ENCODE measurements at places on chromosomes 4 and X.

GRCh38 chr4:94621491-94622080 is 136.2 kb upstream of the BMPR1B start:
- DNase-seq, result no peak

DNA sequence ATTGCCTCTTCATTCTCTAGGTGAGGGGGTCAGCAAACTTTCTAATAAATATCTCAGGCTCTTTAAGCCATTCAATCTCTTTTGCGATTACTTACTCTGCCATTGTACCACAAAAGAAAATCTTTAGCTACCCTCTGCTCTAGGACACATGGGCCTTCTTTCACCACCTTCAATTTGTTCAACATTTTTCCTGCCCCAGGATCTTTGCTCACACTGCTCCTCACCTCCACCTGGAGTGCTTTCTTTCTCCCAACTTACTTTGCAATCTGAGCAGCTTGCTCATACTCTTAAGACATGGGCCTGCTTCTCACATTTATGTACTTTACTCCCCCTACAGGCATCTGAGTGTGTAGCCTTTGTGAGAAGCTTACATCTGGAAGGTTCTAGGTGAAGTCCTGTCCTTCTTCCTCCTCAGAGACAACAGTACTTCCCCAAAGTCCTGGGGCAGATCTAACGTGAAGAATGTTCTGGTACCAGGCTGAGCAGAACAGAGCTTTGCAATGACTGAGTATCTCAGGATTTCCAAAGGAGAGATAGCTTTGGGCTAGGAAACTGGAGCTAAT is 55.0 kb upstream of the PRDM5 start:
- DNase-seq, result no peak

- DNase-seq, result no peak
Measured at GRCh38 chr4:187478292-187479140, 517.1 kb upstream of the ZFP42 start.

DNA sequence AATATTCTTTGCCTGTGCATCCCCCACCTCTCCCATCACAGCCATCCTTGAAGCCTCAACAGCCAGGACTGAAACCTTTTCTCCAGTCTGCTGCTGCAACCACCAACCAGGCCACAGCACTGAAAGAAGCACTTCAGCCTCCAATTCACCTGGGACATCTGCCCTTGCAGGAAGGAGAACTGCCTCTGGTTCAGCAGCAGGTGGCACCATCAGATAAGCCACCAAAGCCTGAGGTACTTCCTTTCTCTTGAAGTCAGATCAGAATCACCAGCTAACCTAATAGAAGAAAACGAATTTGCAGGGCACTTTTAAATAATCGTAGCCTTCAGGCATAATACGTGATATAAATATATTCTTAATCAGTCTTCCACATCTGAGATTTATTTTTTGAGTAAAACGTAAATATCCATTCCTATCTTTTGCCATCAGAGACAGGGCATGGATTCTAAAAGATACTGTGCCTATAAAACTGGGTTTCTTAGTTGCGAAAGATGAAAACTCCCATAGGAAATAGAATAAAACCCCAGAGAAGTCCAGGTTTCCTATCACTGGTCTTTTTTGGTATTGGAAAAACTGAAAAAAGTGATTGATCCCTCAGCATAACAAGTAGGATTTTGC is 9.5 kb downstream of the AMBN start:
- peak; percentile 19 for DNase-seq

DNA sequence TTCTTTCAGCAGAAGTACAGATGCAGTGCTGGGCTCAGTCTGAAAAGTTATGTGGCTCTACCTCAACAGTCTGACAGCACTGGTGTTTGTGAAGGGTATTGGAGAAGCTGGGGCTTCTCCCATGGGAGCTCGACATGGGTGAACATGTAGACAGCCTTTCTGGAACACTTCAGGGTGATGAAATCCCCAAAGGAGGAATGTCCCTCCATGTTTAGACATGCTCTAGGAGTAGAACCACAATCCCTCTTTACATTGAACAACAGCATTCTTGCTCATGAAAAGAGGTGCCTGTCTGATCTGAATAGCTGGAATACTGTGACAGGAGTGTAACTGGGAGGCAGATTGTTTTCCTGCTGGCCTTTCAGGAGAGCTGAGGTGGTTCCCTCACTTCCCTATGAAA is 53.8 kb upstream of the NAP1L2 start:
- DNase-seq, result no peak

DNA sequence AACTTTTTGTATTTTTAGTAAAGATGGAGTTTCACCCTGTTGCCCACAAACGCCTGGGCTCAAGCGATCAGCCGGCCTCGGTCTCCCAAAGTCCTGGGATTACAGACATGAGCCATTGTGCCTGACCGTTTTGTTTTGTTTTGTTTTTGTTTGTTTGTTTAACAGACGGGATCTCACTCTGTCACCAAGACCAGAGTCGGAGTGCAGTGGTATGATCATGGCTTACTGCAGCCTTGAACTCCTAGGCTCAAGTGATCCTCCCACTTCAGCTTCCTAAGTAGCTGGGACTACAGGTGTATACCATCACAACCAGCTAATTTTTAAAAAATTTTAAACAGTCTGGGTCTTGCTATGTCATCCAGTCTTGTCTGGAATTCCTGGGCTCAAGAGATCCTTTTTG is 53.5 kb downstream of the FNIP2 start:
- DNase-seq, result no peak

- DNase-seq, result no peak
Measured at GRCh38 chr4:168306476-168306875, 12.1 kb downstream of the DDX60 start.

- no peak for DNase-seq
Measured at GRCh38 chr4:75189711-75190335, 256.9 kb downstream of the PARM1 start.

GRCh38 chrX:352582-353314 is 34.0 kb downstream of the PPP2R3B start:
- DNase-seq, result no peak

DNA sequence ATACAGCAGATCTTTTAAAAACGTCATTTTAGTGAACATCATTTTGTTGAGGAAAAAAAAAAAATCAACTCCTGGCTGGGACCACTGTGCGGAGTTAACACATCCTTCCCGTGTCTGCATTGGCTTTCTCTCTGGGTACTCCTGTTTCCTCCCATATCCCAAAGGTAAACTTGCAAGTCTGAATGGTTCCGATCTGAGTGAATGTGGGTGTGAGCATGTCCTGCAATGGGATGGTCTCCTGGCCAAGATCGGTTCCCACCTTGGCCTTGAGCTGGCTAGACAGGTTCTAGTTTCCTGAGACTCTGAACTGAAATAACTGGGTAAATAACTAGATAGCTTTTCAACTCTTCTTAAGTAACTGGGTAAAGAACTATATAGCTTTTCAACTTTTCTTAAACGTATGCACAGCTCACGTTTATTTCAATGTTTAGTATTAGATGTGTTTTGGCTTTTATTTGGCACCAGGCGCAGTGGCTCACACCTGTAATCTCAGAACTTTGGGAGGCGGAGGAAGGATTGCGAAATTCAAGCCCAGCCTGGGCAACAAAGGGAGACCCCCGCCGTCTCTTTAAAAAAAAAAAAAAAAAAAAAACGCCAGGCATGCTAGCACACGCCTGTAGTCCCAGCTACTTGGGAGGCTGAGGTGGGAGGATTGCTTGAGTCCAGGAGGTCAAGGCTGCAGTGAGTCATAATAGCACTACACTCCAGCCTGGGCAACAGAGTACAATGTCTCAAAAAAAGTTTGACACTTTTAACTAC is 14.0 kb downstream of the RBMX start:
- no peak for DNase-seq

GRCh38 chrX:47587091-47587891 is 5.1 kb downstream of the TIMP1 start:
- DNase-seq, result no peak

GRCh38 chrX:143429811-143430210 is 87.5 kb downstream of the SPANXN3 start:
- no peak for DNase-seq

DNA sequence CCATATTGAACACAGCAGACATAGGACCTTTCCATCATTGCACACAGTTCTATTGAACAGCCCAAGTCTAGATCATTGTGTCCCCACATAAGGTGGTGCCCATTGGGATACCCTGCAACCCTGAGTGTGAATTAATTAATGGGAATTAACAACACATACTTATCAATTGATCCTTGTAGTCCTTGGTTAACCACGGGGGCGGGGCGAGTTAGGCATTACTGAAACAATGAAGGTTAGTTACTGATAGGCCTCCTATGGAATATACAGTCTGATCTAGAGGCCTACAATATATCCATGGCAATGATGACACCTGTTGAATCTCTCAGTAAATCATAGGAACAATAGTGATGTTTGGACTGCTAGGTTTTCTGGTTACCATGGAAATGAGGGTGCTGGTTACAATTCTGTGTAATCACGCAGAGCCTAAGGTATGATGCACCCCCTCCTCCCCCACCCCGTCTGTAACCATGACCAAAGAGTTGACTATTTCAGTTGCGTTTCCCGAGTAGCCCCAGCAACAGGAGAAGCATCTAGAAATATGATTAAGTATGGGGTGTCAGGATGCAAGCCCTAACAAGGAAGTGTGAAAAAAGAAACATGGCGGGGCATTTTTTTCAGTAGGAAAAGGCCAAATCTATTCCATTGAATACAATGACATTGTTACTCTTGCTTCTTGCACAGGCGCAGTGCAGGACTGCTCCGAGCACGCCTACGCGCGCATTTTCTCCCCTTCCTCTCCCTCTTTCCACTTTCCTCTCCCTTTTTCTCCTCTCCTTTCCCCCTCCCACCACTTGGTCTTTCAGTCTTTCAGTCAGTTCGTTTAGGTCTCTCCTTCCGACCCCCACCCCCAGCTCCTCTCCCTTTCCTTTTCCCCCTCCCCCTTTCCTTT is 677 bp upstream of the NONO start:
- DNase-seq, result peak; percentile 2

- DNase-seq, result no peak
Measured at GRCh38 chrX:11759172-11759460, 1.1 kb downstream of the MSL3 start.

GRCh38 chr4:114015444-114015899 is 36.0 kb upstream of the ARSJ start:
- DNase-seq, result no peak

- no peak for DNase-seq
Measured at GRCh38 chr4:87330761-87331160, 8.1 kb upstream of the HSD17B13 start.

- no peak for DNase-seq
Measured at GRCh38 chr4:107838861-107839565, 14.3 kb downstream of the SGMS2 start.

DNA sequence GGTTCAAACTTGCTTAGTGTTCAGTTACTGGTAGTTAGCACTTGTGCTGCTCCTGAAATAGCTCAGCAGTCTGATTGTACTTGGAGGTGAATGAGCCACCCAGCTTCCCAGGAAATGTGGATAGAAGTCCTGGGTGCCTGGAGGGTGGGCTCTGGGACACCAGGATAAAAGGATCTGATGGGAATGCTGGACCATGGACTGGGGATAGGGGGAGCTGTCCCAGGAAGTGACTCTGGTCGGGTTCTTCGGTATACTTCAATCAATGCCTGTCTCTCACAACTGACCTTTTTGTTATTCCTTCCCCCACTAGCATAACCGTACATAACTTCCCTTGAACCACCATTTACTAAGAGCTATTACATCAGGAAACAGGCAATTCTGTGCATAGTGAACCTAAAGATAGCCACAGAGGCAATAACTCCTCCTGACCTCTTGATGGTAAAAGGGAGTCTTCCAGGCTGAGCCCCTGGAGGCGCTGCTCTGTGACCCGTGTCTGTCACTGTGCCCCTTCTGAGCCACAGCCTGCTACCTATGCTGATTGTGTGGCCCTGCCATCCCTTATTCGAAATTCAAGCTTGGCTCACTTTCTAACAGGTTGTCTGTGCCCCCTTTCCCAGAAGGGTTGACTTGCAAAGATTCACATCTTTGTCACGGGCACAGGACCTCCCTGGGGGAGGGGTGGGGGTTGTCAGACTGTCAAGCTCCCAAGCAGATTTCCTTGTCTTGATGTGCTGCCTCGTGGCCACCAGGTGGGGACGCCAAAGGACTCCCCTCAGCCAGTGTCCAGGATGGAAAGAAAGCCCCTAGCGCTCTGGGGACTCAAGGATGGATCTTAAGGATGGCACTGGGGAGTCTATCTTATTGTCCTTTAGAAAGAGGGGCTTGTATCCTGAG is 24.5 kb upstream of the WDR1 start:
- no peak for DNase-seq

GRCh38 chr4:3740256-3740655 is 25.9 kb upstream of the ADRA2C start:
- DNase-seq, result no peak

GRCh38 chrX:9520217-9520590 is 55.3 kb downstream of the TBL1X start:
- DNase-seq, result no peak

DNA sequence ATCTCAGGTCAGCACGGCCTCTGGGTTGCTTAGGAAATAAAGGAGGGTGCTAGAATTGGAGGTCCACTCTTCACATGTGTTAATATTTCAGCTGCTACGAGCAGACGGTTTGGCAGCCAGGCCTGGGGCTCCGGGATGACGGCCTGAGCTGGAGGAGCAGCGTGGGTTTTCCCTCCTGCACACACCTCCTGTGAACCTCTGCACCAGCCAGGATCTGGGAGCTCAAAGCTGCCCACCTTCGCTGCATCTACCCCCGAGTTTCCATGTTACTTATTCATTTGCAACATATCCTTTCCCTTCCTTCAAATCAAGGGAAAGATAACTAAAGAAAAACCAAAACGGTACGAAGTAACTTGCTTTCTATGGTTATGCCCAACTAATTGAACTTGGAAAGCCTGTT is 13.6 kb downstream of the STOX2 start:
- no peak for DNase-seq

GRCh38 chrX:20515841-20516461 is 249.2 kb upstream of the RPS6KA3 start:
- DNase-seq, result no peak

DNA sequence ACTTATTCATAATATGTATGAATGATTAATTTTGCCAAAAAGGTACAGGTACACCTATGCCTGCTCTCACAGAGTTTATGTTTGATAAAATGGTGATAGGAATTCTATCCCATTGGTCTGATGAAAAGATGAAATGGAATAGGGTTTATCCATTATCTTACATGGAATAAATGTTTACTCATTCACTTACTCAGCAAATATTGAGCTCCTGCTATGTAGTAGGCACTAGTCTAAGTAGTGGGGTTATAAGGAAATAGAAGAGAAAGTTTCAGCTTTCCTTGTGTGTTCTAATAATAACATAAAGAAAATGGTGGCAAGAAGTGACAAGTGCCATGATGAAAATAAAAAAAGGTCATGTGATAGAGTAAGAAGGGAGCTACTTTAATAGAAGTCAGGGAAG is 12.4 kb upstream of the SLC10A7 start:
- no peak for DNase-seq

- no peak for DNase-seq
Measured at GRCh38 chr4:24104158-24104565, 214.3 kb upstream of the PPARGC1A start.

GRCh38 chr4:128342762-128343161 is 55.1 kb upstream of the PGRMC2 start:
- no peak for DNase-seq

DNA sequence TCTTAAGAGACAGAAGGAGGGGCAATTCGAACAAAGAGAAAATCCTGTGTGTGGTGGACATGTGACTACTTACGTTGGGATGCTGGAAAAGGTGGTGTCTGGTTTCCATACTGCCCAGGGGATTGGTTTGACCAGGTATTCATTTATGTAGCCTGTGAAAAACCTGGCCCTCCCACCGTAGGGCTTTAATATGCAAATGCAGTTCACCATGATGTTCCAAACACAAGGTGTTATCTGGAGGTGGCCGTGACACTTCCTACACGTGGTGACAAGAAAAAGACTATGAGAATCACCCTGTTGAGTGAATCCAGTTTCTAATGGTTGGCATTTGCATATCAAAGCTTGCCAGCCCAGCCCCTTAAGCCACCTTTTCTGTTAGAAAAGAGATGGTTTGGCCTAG is 27.9 kb downstream of the UGT2B4 start:
- no peak for DNase-seq

Data from activated naive CD8-positive, alpha-beta T cell treated with anti-CD3 and anti-CD28 coated beads, Interleukin-2, amount 50 U/mL, for 16 hours (primary cell).